ENCODE measurements at places on chromosomes 2 and 18. TPM values are rescaled to one million over a fixed set of nuclear protein-coding genes. Genes with fewer than 3 reads are reported as not detected.

- DNase-seq = no peak
Measured at GRCh38 chr2:46158661-46159060, 138.5 kb upstream of the EPAS1 start.

DNA sequence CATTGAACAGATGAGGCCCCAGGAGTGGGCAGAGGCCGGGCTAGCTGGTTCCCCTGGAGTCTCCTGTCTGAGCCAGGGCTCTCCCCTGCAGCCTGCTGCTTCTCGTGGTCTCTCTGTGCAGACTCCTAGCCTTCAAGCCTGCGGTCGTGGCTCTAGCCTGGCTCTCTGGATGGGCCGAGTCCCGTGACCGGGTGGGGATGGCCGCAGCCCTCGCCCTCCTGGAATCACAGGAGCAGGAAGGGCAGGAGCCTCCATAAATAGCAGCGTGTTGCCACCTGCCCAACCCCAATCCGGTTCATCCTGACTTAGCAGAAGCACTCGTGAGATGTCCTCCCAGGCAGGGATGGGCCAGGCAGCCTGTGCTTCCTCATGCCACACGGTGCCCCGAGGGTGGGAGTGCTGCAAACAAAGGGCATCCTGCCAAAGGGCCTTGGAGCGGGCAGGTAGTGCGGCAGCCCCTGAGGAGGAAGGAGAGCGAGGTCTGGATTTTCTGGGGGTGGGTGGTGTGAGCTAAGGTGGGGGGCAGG is 43.9 kb downstream of the FOSL2 start:
- no peak for DNase-seq

DNA sequence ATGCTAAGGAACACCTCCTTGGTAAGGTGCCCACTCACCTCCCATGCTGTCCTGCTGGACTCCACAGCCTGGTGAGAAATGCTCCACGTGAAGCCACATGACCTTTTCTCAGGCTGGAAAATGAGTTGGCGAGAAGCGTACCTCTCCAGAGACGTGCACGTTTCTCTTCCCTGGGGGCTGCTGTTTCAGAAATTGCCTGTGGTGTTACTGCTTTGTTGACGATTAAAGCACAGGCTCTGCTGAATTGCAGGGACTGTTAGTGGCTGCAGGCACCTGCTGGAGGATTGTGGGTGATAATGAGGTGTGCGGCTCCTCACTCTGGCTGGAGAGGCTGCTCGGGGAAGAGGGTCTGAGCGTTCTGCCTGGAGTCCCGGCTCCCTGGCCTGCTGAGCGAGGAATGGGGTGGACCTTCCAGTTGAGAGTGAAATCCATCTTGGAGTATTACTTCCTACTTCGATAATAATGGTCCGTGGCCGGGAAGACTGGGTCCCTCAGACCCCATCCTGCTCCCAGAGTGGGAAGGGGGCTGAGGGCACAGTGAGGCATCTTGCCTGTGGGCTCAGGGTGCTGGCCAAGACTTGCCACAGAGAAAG is 199.3 kb upstream of the HDAC4 start:
- no peak for DNase-seq

- no peak for DNase-seq
Measured at GRCh38 chr2:64295326-64296139, 151.3 kb upstream of the PELI1 start.

EHD3 gene
- total RNA-seq = 4.6 TPM

WNT10A gene
- not detected for total RNA-seq
